Neural progenitor cell (in vitro differentiated cells): ENCODE measurements at places on chromosomes 6 and 20. TPM values are rescaled to one million over a fixed set of nuclear protein-coding genes. Genes with fewer than 3 reads are reported as not detected.

MC3R gene
- not detected in 2 replicates for total RNA-seq

SEL1L2 gene
- total RNA-seq = 0.77 and 2.5 TPM in 2 replicates

- no peak overlapping the region for H3K27ac ChIP-seq
- no peaks in the 10 kb centered on the region for H3K27me3 ChIP-seq
- DNase-seq = no peak
- H3K4me3 ChIP-seq = no peak overlapping the region
Observed at GRCh38 chr6:126210398-126211075, 129.4 kb upstream of the CENPW start.

DNA sequence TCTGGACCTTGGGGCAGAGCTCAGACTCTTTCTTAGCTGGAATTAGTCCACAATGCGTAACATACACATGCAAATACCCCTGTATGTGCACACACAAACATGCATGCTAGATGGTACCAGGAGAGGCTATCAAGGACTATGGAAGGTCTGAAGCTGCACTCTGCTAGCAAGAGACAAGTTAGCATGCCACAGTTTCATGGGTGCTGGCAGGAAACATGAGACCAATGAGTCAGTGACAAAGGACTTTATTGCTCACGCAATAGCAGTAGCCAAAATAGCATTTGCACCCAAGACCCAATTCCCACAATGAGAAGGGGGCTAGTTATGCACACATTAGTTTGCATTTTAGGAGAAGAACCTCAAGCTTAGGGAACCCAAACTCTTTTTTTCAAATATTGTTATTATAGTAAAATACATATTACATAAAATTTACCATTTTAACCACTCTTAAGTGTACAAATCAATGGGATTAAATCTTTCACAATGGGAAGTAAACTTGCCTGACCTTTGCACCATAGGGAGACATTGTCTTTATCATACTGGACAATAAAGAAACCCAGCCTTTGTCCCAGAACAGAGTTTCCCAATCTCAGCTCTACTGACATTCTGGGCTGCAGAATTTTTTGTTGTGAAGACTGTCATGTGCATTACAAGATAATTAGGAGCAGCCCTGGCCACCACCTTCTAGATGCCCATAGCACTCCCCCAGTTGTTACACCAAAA, 69.1 kb downstream of the NRSN1 start:
- H3K4me1 ChIP-seq = peaks cover 10% of the 10 kb centered on the region
- peak; percentile 24 for DNase-seq
- no peak overlapping the region for H3K27ac ChIP-seq
- H3K36me3 ChIP-seq = no peaks in the 10 kb centered on the region
- H3K4me3 ChIP-seq = no peak overlapping the region

DNA sequence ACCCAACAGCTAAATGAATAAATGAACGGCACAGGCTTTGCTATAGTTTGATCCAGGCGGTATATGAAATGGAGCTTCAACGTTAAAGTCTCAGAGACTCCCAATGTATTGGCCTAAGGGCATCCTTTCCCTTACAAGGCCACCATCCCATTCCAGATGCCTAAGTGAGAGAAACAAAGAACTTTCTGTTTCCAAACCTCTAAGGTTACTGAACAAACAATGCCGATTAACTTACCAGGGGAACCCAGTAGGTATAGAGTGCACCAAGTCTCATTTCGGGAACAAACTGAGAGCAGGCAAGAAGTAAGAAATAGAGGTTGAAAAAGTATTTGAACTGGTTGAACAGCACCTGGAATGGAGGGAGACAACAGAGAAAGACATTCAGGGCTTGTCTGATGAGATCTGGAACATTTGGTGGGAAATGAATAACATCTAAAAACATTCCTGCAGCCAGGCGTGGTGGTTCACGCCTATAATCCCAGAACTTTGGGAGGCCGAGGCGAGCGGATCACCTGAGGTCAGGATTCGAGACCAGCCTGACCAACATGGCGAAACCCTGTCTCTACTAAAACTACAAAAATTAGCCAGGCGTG, 42.5 kb downstream of the ATP9A start:
- no peak overlapping the region for H3K27ac ChIP-seq
- no peaks in the 10 kb centered on the region for H3K4me1 ChIP-seq
- no peak for DNase-seq
- no peaks in the 10 kb centered on the region for H3K27me3 ChIP-seq
- no peaks in the 10 kb centered on the region for H3K36me3 ChIP-seq

DNA sequence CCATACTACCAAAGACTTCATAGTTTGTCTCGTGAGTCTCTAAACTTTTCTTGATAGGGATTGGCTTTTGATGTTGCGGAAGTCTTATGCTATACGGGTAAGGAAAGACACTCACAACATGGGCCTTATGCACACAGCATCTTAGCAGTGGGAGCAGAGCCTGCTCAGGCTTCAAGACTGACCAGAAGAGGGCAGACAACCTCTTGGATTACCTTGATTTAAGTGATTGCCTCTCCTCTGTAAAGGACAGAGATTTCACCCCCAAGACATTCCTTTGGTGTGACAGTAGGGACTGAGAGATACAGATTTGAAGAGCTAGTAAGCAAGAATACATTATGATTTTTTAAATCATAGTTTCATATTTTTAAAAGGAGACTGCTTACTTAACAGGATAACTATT, 71.0 kb upstream of the SAMD3 start:
- DNase-seq = peak; percentile 77
- no peaks in the 10 kb centered on the region for H3K4me1 ChIP-seq
- H3K27me3 ChIP-seq = no peaks in the 10 kb centered on the region
- no peaks in the 10 kb centered on the region for H3K36me3 ChIP-seq
- no peak overlapping the region for H3K27ac ChIP-seq
